ENCODE measurements at places on chromosomes 3 and 15.

DNA sequence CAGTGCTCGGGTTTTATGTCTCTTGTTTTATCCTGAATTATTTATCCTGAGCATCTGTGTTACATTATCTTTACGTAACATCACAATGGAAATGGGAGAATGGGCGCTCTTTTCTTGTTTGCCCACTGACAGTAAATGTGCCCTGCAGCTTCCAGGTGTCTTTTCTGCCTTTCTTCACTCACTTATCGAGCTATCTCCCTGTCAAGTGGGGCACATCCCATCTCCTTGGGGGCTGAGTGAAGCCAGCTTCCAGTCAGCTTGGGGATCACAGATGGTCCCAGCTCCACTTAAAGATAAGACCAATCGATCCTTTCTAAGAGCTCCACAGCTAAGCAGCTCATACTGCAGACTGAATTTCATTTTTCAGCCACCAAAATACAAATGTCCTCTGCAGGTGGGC is 125.8 kb downstream of the KBTBD8 start:
- DNase-seq = no peak

GRCh38 chr15:53758412-53758811 is 1.1 kb downstream of the WDR72 start:
- no peak for DNase-seq

GRCh38 chr3:67655364-67656121 is 1.1 kb upstream of the SUCLG2 start:
- no peak for DNase-seq

DNA sequence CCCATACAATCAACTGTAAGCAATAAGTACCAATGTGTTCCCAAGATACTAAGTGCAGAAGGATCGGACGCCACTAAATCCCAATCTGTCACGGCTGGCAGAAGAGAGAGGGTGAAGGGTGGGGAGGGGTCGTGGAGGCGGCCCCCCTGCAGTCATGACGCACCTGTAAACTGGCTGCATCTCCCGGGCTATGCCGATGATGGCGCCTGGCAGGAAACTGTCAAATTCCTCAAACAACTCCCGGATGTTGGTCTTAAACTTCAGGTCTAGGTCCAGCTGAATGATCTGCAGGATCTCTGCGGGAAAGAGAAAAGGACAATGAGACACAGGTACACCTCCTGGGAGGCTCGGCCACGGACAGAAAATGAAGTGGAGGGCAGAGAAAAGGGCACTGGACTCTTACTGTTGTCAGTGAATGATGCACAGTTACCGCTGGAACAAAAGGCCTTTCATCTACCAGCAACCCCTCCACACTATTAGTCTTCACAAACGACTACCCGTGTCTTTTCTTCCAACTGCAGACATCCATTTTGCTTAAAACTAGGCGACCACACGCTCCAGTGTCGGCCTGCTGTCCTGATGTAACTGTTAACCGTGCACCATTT is 114.6 kb downstream of the XXYLT1 start:
- peak; percentile 51 for DNase-seq

DNA sequence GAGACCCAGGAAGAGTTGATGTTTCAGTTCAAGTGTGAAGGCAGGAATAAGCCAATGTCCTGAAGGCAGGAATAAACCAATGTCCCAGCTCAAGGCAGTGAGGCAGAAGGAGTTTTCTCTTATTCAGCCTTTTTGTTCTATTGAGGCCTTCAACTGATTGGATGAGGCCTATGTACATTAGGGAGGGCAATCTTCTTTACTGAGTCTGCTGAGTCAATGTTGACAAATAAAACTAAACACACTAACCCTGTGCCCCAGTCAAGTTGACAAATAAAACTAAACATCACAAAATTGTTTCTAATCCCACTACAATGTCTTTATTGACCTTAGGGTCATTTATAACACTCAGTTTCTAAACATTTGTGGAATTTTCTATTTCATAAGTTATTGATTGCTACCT is 100.0 kb downstream of the CACNA2D3 start:
- no peak for DNase-seq

DNA sequence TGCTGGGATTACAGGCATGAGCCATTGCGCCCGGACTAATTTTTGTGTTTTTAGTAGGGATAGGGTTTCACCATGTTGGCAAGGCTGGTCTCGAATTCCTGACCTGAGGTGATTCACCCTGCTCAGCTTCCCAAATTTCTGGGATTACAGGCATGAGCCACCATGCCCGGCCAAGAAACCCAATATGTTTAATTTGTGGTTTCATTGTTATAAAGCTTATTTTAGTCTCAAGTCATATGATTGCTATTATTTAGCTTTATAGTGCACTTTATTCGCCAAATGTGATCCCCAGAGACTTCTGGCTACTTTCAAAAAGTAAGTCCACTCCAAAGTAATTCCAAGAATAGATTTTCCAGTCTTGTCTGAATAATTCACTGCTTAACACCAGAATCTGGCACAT is 19.3 kb upstream of the SLC4A7 start:
- no peak for DNase-seq

- peak; percentile 68 for DNase-seq
These were observed 22.7 kb downstream of the ST6GAL1 start for GRCh38 chr3:186953011-186953487.

- DNase-seq = no peak
These were observed 173.2 kb upstream of the CHRM5 start for GRCh38 chr15:33795070-33795469.

GRCh38 chr15:59751552-59752413 is 62.7 kb upstream of the BNIP2 start:
- DNase-seq = no peak

GRCh38 chr3:150789451-150789850 is 26.5 kb upstream of the SIAH2 start:
- no peak for DNase-seq

DNA sequence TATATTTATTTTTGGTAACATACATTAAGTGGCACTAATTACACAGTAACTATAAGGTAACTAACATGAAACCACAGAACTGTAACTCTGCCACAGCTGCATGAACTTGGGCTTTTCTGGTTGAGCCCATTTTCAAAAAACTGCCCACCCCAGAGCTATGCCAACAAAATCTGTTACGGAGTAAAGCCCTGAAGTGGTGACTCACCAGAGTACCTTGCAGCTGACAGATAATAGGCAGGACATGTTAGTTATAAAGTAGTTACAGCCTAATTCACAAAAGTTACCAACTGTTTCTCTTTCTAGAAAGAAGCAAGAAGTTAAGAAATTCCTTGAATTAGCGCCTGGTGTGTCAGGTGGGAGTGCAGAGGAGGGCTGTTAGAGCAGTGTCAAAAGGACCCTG is 1.5 kb upstream of the GPX1 start:
- no peak for DNase-seq

DNA sequence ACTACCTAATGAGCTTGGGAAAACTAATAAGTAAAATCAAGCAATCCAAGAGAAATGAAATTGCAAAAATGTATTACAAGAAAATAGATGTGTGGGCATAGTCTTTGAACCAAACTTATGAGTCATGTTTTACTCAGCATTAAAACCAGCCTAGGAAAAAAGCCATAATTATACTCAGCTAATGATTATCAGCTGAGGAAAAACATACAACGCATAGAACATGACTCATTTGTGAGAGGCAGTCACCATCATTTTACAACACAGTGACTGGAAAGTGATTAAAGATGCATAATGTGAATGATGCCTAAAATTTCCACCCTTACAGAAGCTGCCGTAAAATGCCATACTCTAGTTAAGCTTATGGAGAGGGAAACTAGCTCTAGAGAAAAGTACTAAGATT is 238.0 kb upstream of the EOMES start:
- peak; percentile 74 for DNase-seq

Measured in foreskin melanocyte (primary cell).